ENCODE measurements at places on chromosomes 5 and 9. TPM values are rescaled to one million over a fixed set of nuclear protein-coding genes. Genes with fewer than 3 reads are reported as not detected.

GRCh38 chr9:5441043-5441442, 3.3 kb upstream of the PLGRKT start:
- DNase-seq, result peak; percentile 55

DNA sequence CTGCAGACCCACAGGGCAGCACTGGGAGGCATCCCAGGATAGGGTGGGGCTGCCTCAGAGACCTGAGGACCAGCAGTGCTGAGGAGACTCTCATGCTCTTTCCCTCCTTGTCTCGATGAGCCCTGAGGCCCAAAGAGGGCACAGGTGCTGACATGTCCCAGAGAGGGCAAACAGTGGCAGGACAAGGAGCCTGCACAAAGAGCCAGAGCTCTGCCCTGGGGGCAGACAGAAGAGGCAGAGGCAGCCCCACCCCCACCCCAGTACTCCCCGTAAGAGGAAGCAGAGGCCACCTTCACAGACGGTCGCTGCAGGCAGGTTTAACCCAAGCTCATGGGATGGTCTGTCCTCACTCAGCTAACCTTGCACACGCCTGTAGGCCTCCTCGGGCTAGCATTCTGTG, 29.4 kb upstream of the TTLL11 start:
- DNase-seq, result no peak

DNA sequence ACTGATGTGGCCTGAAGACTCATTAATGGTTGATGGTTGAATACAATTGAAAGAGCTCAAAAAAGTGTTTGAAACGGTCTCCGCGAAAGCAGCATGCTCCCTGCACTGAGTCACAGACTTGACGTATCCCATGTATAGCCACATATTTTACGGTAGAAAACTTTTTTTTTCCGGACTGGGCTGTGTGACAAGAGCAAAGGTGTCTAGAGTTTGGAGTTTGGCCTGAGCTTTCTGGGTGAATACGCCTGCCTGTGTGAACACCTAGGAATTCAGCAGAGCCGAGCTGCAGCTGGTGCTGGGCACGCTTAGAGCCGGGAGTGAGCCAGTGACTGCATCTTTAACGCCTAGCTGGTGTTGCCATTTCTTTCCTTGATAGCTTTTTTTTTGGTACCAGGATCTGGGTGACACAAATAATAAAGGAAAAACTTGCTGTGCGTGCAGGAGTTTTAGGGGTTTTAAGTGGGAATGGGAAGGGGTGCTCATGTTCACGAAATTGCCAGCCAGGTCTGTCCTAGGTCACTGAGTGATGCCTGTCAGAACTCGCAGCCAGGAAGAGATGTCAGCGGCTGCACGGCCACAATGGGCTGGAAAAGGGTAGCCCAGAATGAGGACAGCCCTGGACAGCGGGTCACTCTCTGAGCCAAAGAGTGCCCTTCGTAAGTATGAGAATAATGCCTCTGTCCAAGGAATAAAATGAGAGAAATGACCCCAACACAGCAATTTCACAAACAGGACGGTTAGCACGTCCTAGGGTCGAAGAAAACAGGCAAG, 51.7 kb downstream of the PSMB7 start:
- DNase-seq, result no peak

DNA sequence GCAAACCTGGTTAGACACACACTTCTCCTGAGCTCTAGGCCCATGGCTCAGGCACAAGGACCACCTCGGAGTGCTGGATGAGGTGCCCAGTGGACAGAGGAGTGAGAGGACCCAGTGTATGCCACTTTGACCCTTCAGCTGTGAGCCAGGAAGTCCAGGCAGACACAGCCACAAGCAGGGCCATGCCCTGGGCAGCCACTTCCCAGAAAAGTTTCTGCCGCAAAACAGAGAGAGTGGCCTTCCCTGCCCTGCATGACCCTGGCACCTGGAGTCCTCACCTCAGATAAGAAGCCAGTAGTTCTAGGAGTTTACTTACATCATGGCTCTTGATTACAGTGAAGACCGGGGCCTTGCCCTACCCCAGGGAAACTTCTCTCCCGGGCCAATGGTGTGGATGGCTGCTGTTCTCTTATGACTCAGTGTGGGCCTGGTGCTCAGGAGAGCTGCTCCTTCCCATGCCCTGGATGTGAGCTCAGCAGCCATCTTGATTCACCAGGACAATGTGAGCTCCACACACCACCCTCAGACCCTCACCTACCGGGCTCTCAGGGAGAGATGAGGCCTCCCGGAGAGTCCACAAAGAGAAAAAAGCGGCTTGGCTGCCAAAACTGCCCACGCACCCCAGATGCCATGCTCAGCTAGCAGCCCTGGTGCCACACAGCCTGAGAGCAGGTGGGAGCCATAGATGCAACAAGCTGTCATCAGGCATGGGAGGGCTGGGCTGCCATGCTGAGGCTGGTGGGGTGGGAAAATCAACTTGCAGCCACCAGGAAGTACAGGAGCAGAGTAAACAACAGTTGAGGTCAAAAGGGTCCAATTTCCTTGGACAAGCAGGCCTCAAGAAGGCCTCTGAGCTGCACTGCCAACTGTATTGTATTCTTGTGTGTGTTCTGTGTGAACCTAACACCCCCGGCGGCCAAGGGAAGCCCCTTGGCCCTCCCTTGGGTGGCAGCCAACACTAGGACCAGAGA, 11.7 kb upstream of the IRF1 start:
- peak; percentile 54 for DNase-seq

- no peak for DNase-seq
Measured at GRCh38 chr5:137405393-137405792, 93.7 kb downstream of the SPOCK1 start.

- DNase-seq, result no peak
Measured at GRCh38 chr5:9398227-9398626, 147.6 kb downstream of the SEMA5A start.

DNA sequence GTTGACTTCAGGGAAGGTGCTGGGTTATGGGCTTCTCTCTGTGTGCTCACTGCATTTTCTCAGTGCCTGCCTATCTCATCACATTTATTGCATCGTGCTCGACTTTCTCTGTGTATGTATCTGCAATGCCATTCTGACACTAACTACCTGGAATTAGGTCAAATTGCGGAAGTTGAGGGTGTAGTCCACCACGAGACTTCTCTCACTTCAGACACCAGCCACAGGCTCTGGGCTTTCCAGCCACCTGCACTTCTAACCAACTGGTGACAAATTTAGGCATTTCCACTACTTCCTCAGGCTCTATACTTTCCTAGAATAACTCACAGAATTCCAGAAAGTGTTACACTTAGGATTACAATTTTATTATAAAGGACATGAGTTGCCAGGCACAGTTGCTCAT, 188.6 kb upstream of the ZNF608 start:
- peak; percentile 69 for DNase-seq

DNA sequence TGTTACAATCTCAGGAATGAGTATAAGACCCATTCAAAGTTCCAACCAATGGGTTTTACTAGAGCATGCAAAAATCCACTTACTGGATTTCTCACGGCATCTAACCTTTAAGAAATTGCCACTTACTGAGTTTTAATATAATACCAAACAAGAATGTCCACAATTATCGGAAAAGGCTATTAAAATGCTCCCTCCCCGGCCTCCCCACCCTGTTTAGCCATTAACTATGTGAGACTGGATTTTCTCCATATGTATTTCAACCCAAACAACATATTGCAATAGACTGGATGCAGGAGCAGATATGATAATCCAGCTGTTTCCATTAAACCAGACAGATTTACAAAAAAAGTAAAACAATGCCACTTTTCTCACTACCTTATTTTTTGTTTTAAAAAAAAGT, 4.1 kb downstream of the AGTPBP1 start:
- DNase-seq, result no peak

DNA sequence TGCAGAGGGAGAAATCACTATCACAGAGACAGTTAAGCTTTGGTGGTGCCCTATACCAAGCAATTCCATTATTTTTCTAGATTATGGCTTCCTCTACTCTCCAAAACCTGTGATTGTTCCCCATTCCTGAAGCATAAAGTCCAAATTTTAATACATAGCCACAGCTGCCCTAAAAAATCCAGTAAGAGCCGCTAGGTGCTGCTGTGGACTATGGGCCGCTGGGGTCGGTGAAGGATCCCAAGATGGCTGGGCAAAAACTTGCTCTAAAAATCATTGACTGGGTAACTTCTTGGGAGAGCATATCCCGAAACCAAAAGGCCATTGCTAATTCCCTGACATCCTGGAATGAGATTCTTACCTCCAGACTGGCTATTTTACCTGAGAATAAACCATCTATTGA, 245.3 kb downstream of the NFIB start:
- no peak for DNase-seq

DNA sequence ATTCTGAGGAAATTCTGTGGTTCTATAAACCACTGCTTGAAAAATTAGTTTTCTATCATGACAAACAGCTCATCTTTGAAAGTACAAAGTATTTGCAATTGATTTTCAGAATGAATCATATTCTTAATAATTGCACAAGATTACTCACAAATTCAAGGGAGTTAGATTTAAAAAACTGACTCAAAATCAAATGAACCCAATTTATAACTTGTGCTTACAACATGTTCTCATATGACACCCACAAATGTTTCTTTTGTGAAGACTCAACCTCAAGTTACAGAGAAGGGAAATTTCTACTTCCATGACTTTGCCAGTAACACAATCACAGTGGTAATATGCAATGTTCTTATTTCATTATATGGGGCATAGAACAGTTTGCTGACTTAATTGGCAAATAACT, 272.0 kb upstream of the ACTBL2 start:
- DNase-seq, result no peak

- no peak for DNase-seq
Measured at GRCh38 chr9:133848471-133849109, 110.4 kb upstream of the SARDH start.

DNA sequence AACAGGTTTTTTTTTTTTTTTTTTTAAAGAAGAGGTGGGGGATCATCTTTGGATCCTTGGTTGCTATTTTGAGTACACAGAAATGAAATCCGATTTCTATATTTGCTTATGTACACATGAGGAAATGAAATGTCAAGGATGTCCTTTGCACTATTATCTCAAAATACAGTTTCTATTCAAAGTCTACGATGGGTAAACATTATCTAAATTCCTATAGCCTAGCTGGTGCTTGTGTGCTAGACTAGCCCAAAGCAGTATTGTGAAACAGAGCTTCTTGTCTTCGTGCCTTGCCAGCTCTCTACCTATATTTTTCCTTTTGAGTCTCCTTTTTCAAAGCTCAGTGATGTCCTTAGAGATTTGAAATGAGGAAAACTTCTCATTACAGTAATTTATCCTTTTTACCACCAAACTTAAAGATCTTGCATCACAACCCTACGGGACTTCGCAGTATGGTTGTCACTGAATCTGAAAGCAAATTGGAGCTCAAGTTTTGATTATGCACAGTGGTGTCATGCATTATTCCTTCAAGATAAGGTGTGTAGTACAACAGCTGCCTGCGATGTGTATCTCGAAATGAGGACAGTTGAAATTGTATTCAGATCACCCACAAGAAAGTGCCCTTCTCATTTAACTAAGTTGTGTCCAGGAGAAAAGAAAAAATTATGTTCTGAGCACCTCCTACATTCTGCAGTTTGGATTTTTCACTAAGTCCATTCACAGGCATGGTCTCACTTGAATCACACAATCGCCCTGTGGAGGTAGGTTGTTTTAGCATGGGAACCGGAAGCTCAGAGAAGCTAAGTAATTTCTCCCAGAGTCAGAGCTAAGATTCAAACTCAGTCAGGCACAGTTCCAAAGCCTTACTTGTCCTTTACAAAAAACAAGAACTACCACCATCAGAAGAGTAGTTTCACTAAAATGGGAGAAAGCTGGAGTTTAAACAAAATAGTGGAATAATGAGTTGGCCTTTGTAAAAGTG, 379.0 kb downstream of the GLIS3 start:
- no peak for DNase-seq

GRCh38 chr5:160342413-160342941, 27.9 kb downstream of the C1QTNF2 start:
- no peak for DNase-seq

DNA sequence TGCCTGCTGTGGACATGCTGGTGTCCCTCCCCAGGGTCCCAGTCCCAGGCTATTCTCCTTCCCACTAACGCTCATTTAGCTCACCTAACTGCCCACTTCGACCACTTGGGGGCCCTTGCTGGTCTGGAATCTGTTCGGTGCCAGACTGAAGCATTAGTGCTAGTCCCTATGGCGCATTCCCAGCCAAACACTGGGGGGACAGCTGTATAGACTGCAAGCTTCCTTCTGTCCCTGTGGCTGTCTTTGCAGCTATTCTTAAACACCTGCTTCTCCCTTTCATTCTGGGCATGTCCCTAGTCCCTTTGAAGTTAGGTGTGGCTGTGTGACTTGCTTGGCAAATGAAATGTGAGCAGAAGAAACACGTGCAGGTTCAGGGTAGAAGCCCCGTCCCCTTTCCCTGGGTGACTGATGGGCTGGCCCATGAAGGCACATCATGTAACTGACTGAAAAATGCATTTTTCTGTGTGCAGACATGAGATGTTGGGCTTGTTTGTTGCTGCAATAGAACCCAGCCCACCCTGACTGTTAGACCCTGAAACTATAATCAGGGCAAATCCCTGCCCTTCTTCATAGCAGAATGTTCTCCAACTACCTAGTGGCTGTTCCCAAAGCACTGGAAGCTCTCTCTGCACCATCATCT, 134.4 kb downstream of the BARX1 start:
- DNase-seq, result no peak

GRCh38 chr9:31839273-31839672, 545.2 kb upstream of the ACO1 start:
- DNase-seq, result no peak

- no peak for DNase-seq
Measured at GRCh38 chr9:70510157-70510770, 95.8 kb upstream of the KLF9 start.

- no peak for DNase-seq
Measured at GRCh38 chr9:6121707-6122106, 93.9 kb upstream of the IL33 start.

DNA sequence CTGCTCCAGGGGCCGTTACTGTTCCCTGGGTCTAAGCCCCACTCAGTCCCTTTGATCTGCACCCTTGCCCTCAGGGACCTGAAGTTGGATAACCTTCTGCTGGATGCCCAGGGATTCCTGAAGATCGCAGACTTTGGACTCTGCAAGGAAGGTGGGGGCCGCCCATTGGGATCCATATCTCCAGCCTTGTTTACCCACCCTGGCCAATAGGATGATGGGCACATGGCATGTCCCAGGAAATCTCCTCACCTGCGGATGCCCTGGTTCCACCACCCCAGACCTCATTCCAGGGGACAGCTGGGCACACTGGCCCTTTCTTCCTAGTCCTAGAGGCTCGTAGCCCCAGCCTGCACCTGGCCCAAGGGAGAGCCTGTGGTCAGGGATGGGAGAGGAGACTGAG, 5.5 kb downstream of the ZDHHC12 start:
- DNase-seq, result no peak

DNA sequence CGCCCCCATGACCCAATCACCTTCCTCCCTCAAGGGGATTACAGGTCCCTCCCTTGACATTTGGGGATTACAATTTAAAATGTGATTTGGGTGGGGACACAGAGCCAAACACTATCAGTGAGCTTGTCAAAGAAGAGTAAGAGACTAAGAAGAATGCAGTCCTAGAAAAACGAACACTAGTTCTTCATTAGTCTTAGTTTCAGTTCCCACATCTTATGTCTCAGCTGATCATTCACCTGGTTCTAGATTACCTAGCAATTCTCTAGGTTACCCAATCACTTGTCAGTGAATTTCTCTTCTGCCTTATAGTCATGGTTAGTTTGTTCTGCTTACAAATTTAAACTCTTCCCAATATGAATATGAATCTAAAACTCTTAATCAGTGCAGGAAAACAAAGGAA, 251.5 kb downstream of the COX7C start:
- DNase-seq, result no peak

PKD2L2 gene
- not detected for total RNA-seq

FOXI1 gene
- total RNA-seq, result not detected

OR2S2 gene
- not detected for total RNA-seq

OMD gene
- not detected for total RNA-seq

SEC24A gene
- total RNA-seq, result 29.4 TPM

SLC6A19 gene
- total RNA-seq, result not detected

Data from activated CD4-positive, alpha-beta T cell treated with anti-CD3 and anti-CD28 coated beads, Interleukin-2, amount 10 ng/mL, durations not matched to agents 24 days and 14 days (primary cell).